ENCODE measurements at places on chromosomes 7 and 10. TPM values are rescaled to one million over a fixed set of nuclear protein-coding genes. Genes with fewer than 3 reads are reported as not detected.
A peak's percentile ranks its signal among the peaks of the same experiment; 100 is the strongest.

DNA sequence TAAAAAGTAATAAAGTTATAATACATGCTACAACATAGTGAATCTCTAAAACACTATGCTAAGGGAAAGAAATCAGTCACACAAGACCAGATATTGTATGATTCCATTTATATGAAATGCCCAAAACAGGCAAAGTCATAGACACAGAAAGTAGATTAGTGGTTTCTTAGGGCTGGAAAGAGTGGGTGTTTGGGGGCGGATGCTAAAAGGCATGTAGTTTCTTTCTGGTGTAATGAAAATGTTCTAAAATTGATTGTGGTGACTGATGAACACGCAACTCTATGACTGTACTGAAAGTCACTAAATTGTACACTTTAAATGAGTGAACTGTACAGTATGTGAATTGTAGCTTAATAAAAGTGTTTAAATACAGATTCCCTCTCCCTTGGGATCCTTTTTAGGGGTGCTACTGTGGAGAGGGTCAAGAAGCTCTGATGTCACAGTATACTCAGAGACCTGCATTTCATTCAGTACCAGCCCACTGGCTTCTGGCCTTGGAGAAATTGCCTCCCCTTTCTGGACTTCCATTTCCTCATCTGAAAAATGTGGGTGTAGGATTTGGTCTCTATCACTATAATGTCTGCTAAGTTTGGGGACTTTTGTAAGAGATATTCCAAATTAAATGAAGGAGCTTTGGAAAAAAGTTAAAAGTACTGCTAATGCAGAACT is 46.4 kb downstream of the AOAH start:
- DNase-seq = no peak

GRCh38 chr10:30995081-30995770 is 36.4 kb downstream of the ZNF438 start:
- no peak for DNase-seq

The DNAJC12 gene
- total RNA-seq = 6.4 TPM

DNA sequence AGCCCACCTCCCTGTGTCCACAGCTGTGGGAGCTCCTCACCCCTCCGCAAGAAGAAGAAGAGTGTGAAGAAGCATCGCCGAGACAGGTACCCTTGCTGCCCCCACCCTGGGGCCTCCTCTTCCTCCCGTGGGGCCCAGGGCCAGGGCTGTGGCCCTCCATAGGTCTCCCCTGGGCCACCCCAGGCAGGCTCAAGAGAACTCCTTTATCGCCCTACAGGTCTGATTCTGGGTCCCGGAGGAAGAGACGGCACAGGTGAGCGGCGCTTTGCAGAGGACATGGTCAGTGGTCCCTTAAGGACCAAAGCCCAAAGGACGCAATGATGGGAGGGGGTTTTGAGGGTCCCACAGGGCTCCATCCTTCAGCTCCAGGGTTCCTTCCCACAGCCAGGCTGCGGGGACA is 41.1 kb upstream of the HSPB1 start:
- DNase-seq = no peak

- DNase-seq = peak; percentile 77
These were observed at the start of gene LRRN3 for GRCh38 chr7:111090846-111091245. TSS of gene LRRN3 (plus strand) at chr7:111091127. CDS start at chr7:111122773, 31,646 bp downstream.

DNA sequence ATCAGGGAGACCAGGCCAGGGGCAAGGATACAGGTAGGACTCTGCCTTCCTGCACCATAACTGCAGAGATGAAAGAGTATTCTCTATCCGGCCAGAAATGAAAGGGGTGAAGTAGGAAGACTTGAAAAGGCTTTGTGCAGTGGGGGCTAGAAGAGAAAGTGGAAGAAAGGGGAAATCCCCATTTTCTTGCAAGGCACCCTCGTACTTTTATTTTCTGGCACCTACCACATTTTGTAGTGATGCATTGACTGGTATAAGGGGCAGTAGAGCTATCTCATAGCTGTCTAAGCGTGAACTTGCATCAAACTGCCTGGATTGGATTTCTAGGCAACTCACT is 752 bp upstream of the CAMK2G start:
- DNase-seq = no peak

The POLR3A gene
- total RNA-seq = 15.0 TPM

The SUGCT gene
- 1.7 TPM for total RNA-seq

GRCh38 chr7:82685214-82685613 is 241.6 kb upstream of the CACNA2D1 start:
- DNase-seq = no peak

DNA sequence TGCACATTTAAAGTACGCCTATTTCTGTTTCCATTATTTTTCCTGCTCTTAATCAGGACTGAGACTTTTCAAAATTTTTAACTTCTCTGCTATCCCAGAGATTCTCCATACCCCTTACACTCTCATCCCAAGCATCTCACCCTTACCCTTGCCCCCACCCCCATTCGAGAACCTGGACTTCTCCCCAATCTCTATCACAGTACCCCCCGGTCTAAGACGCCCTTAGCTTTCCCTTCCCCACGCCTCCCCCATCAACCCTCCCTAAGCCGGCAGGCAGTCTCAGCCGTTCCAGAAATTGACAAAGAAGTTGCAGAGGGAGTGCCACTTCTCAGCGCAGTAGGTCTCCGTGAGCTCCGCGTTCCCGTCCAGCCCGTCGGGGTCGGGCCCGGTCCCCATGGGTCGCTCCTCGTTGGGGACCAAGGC is 1.4 kb downstream of the FGFBP3 start:
- no peak for DNase-seq

The ATOH7 gene
- not detected for total RNA-seq

DNA sequence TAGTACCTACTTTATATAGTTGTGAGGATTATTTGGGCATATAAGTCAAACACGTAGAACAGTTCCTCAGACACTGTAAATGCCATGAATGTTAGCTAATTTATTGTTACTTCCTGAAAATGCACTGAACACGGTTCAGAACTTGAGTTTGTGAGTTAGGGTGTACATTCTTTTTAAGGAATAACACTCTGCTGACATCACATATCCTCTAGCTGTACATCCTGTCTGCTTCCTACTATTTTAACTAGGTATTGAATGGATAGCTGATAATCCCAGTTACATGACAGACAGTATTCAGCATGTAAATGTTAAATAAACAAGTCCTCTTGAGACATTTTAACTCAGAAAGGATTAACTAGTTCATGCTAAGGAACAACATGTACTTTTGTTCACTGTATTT is 16.0 kb downstream of the SAMD8 start:
- DNase-seq = no peak

The TMEM139 gene
- 12.2 TPM for total RNA-seq

DNA sequence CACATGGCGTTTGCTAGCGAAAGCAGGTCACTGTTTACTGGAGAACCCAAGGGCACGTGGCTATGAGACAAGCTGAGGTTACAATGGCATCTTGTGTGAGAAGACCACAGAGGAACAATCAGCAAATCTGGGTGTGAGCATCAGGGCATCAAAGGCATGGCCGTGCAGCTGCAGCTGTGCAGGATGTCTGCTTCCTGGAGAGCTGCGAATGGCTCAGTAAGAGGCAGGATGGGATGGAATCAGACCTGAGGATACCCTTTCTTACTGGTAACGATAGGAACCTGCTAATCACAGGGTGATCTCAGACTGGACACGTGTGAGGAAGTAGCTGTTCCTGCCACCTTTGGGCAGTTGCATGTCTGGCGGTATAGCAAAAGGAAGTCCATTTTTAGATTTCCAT is 119.5 kb downstream of the RNF216 start:
- peak; percentile 75 for DNase-seq

DNA sequence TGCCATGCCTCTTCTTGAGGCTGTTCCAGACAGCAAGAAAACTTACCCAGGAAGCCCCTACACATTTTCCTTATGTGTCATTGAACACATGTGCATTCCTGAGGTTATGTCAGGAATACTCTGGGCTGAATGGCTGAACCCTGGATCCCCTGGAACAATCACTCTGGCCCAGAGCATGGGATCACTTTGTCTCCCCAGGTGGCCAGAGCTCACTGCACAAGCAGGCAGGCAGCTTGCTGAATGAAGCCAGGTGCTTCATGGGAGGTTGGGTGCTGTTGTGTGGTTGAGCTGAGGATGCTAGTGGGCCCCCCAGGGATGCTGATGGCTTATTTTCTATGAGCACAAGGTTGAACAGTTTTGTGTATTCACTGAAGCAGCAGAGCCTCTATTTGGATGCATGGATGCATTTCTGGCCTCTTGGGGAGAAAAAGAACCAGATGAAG is 54.7 kb upstream of the NPTX2 start:
- DNase-seq = no peak

Data from lung (tissue), 17 donors.